ENCODE measurements at places on chromosomes 1 and 21.

- no peak for DNase-seq
Measured at GRCh38 chr1:94121411-94121821, 468 bp upstream of the ABCA4 start.

- no peak for DNase-seq
Measured at GRCh38 chr1:198082576-198082975, 74.2 kb upstream of the NEK7 start.

- no peak for DNase-seq
Measured at GRCh38 chr1:198530953-198531352, 9.5 kb downstream of the ATP6V1G3 start.

GRCh38 chr1:60262701-60263100 lies 189.1 kb upstream of the C1orf87 start:
- no peak for DNase-seq

GRCh38 chr1:54464031-54464476 lies 57.9 kb upstream of the SSBP3 start:
- no peak for DNase-seq

GRCh38 chr1:229952670-229953520 lies 114.1 kb upstream of the GALNT2 start:
- no peak for DNase-seq

DNA sequence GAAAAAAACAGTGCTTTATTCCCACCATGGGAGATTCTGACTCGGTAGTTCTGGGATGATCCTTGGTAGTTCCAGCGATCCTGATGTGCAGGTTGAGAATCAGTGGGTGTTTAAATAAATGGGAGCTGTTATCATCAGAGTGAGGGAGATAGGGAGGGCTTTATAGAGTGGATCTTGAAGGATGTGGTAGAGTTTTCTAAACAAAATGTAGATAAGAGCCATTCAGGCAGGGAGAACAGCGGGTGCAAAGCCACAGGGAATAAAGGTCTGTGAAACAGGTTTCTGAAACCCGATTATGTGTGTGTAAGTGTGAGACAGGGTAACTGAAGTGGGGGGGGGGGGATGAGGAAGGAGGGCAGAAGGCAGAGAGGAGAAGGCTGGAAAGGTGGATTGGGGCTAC lies 75.8 kb upstream of the ADAR start:
- DNase-seq = no peak

DNA sequence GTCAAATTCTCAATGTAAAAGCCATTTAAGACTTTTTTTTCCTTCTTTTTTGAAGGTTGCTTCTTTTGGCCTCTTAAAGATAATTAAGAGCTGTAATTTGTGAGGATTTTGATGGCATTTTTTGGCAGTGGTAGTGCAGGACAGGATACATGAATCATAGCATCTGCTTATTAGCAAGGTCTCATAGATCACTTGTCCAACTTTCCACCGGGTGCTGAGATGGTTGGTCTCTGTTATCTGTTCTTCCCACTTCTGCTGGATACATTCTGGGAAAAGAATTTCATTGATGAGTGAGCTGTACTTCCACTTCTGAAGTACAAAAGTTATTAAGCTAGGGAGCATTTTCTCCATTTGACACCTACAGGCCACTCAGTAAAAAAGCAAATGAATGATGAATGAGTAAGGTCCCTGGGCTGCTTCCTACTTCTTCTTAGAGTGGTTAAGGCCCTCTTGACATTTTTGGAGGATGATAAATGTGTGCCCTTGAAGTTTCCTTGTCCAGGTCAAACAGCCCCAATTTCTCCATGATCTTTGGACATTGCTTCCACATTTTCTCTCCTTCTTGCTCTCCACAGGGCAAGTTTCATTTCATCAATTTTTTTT lies 100.6 kb downstream of the ROR1 start:
- peak; percentile 63 for DNase-seq

Measured in fibroblast of skin of right biceps (primary cell).